ENCODE measurements at places on chromosomes 11 and 22.

- no peak for DNase-seq
Measured at GRCh38 chr11:64089027-64089360, 53.3 kb downstream of the FLRT1 start.

- DNase-seq: no peak
Measured at GRCh38 chr22:43946384-43946667, 8.9 kb upstream of the SAMM50 start.

GRCh38 chr11:34599406-34599945 is 21.4 kb upstream of the EHF start:
- DNase-seq: no peak

DNA sequence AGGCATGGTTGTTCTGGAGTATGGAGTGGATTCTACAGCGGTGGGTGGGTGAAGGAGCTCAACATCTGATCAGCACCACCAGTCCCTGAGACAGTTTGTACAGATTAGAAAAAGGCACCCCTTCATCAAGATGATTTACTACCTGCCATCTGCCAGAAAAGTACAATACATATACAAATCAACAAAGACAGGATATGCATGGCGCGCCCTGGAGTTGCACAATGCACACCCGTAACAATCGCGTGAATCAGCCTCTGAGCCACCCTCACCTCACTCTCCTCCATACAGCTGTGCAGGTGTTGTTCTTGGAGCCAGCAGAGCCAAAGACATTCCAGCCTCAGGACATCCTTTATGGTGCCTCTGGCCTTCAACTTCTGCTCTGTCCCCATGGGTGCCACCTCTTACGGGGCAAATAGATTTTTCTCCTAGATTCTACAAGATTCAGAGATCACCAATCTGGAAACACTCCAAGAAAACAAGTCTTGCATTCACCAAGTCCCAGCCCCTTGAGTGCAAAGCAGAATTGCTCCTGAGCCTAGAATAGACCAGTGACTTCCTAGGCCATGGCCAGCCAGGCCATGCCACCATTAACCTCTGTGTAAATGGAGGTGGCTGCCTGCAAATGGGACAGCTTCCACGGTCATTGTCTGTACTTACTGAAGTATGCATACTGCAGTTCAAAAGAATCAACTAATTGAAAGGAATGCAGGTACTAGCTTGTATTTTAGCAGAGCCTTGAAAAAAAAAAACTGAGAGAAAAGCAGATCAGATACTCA is 490.9 kb downstream of the SOX6 start:
- no peak for DNase-seq

GRCh38 chr11:95545116-95545875 is 244.3 kb downstream of the FAM76B start:
- no peak for DNase-seq

GRCh38 chr11:122155765-122156527 is 39.9 kb upstream of the BLID start:
- DNase-seq: no peak

- no peak for DNase-seq
Measured at GRCh38 chr11:7498193-7498592, 12.9 kb downstream of the OLFML1 start.

DNA sequence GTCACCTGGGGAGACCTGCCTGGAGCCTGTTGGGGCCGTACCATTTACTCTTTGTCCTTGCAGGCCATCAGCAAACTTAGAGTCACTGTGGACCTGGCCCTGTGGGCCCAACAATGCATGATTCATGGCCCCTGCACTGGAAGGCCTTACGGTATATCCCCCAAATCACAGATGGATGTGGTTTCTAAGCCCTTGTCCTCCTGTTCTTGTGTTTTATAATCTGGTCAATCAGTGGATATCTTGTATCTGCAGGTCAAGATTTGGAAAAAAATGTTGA is 6.2 kb downstream of the TSKU start:
- DNase-seq: no peak

GRCh38 chr11:95702526-95702925 is 87.1 kb downstream of the FAM76B start:
- DNase-seq: no peak

DNA sequence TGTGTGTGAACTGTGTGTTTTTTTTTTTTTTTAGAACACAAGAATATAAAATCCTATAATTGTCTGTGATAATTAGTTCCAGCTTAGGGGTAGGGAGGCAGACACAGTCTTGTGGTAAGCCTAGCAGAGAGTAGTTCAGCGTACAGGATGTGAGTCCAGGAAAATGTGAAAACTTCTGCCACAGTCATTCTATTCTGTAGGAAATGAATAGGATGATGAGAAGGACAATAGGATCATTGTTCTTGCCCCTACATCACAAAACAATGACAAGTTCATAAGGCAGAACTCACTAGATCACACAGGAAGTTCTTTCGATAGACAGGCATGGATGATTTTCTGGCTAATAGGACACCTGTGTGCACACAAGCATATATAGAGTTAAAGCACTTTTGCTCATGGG is 132.2 kb downstream of the NAV2 start:
- no peak for DNase-seq

DNA sequence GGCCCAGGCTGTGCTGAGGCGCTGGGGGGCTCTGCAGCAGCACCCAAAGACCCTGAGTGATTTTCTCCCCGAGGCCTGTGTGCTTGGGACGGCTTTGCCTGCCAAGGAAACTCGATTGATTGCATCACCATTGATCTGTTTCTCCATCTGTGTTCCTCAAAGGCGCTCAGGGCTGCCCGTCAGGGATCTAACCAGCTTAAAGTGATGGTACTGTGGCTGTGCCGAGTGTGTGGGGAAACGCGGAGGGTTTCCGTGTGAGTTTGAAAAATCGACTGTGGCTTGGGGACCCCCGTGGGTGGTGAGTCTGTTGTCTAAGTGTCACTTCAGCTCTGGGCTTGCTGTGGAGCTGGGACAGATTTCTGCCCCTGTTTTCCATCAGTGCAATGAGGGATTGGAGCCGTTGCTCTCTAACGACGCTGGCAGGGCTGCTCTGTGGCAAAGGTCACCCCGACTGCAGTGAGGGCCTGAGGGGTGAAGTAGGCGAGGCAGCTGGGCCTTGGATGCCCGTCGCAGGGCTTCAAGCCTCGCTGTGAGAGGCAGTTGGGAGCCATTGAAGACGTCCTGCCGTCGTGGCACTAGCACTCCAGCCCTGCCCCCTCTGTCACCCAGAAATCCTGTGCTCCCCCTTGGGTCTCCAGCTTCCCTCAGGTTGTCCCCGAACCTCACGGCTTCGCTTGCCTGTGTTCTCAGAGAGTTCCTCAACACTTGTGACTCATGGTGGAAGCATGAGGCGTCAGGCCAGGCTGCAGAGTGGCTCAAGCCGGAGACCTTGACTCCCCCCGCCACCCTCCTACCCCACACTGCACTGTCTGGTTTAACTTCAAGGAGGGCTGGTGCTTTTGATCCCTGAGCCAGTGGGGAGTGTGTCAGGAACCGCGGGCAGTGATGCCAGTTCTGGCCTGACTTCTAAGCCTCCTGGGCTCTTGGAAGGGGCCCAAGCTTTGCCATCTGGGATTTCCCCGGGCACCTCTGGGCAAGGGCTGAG is 21.8 kb downstream of the CACNA1I start:
- no peak for DNase-seq

- DNase-seq: no peak
Measured at GRCh38 chr11:134841411-134841810, 429.4 kb upstream of the B3GAT1 start.

DNA sequence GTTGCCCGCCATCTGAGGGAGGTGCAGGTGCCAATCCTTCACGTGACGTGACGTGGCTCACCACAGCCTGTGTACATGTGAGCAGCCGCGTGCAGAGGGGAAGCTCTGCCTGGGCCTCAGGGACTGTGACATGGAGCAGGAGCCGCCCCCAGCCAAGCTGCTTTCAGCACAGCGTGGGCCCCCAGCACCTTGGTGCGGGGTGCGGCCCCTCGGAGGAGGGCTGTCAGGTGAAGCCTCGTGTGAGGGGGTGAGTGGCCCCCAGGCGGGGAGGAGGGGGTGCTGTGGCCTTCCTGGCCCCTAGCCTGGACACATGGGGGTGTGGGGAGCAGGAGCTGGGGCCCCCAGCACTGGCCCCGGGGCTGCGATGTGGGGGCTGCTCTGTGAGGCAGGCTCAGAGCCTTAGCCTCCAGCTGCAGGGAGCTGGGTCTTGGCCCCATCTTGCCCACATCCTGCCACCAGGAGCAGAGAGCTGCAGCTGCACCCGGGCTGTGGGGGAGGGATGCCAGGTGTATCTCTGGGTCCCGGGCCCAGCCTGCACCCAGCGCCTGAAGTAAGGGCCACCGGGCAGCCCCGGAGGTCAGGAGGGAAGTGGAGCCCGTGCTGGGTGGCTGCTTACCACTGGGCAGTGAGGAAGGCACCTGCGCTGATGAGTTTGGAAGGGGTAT is at the start of gene ADORA2A:
Gene ADORA2A (plus strand): TSS at position 100 of the 665 bp plus-strand sequence. CDS start 5,806 bp downstream, outside the sequence.
- DNase-seq: no peak

DNA sequence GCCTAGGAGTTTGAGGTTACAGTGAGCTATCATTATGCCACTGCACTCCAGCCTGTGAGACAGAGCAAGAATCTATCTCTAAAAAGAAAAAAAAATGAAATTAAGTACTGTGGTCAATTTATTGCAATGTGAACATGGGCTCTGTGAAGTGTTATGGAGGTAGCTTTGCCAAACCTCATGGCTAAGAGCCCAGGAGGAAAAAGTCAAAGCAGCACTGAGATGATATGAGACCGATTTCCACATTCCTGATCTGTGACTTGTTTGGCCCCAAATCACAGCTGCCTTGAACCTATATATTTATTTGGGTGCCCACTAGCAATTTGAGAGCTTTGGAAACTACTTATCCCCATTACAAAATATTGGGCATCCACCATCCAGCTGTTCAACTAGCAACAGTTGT is 29.8 kb upstream of the TMEM135 start:
- no peak for DNase-seq

- DNase-seq: no peak
Measured at GRCh38 chr11:9606809-9607510, 33.5 kb downstream of the WEE1 start.

DNA sequence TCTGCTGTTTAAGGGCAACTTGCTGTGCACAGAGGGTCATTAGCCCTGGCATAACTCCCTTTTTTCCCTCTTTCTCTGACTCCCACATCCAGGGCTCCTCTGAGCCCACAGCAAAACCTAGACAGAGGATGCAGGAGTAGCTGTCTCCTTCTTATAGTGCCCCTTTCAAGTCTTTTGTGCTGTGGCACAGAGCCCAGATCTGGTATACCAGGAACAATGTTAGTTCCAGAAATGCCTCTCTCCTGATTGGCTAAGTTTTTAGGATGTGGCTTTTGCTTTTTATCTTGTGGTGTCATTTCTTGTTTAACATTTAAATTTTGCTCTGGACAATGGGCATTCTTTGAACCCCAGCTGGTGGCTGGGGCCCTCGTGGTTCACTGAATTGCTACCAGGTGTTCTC is 25.6 kb upstream of the RRM1 start:
- DNase-seq: no peak

DNA sequence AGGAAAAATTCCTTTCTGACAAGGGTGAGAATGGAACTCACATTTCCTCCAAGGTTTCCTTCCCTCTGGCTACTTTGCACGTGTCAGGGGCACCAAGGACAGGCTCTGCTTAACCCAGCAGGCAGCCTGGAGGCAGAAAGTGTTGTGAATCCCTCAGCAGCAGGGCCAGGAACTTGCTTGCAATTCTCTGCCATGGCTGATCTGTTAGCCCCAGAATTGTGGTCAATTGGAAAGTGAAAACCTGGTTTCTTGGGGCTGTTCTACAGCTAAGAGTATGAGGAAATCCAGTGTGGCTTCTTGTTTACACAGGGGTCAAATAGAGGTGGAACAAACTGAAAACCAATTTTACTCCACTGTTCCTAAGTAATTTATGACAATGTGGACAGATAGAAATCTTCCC is 38.3 kb upstream of the CEP295 start:
- DNase-seq: no peak

DNA sequence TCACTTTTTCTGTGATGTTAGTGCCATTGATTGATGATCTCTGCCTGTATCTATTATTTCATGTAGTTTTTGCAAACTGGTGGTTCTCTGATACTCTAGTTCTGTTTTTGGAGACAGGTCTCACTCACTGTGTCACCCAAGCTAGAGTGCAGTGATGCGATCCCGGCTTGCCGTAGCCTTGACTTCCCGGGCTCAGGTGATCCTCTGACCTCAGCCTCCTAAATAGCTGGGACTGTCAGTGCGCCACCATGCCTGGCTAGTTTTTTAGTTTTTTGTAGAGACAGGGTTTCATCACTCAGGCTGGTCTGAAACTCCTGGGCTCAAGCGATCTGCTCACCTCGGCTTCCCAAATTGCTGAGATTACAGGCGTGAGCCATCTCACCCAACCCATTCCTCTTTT is 16.4 kb downstream of the TEAD1 start:
- no peak for DNase-seq

DNA sequence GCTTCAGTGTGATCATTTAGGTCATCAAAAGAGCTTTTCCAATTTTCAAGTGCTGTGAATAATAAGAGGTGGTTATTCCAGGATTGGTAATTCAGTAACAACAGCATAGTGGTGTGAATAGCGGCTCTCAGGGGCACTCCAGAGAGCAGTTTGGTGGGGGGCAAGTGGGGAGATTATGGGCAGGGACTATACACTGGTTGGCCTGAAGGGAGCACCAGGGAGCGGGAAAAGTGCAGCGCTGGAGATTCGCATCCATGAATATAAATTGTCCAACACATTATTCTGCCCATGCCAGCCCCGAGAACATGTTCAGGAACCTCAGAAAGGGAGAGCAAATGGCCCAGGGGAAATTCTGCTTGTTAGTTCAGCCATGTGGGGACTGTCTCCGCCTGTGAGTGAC is 37.9 kb downstream of the OR6Q1 start:
- DNase-seq: no peak
